ENCODE measurements at places on chromosomes 1 and 21.

GRCh38 chr1:47751193-47751592 lies 246.0 kb downstream of the TRABD2B start:
- no peak for DNase-seq

DNA sequence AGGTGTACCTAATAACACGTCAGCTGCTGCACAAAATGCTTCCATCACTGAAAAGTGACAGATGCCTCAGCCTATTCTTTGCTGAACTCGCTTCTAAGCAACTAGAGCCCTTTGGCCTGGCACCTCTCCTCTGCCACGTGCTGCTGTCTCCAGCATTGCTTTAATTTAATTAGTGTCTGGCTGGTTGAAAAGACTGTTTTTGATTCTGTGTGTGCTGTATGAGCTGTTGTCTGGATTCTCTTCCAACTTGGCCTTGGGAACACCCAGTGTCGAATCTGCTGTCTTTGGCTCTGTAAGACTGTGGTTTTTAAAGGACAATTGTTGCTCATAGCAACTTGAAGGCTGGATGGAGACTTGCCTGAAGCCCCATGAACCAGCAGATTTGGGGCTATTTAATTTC lies 109.5 kb downstream of the PSMG1 start:
- no peak for DNase-seq

GRCh38 chr1:91591175-91591974 lies 90.7 kb downstream of the CDC7 start:
- DNase-seq = no peak

DNA sequence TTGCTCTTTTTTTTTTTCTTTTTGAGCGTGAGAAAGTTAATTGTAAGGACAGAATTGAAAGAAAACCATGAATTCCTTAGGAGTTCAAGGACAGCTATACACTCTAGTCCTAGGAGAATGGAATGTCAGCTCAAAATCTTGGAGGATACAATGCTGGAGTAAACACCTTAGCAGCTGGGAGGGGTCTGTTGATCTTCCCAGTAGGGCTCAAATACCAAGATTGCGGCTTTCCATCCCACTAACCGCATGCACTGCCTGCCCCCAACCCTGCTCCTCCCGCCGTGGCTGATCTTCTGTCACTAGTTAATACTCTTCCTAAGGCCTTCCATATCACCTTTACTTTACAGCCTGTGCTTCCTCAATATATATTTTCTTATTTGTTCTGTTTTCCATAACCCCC lies 2.6 kb upstream of the PDC start:
- DNase-seq = no peak

DNA sequence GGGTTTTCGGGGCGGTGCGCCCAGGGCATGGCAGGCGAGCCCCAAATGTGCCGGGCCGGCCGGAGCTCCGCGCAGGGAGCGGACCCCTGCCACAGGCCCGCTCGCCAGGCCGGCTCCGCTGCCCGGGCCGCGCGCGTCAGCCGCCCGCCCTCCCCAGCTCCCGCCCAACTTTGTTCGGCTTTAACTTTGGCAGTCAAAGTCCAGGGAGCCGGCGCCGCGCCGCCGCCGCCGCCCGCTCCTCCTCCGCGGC lies 488 bp downstream of the SLC35D1 start:
- DNase-seq = peak; percentile 16

- DNase-seq = peak; percentile 32
These were observed 299 bp upstream of the PROX1 start for GRCh38 chr1:213987422-213987926.

DNA sequence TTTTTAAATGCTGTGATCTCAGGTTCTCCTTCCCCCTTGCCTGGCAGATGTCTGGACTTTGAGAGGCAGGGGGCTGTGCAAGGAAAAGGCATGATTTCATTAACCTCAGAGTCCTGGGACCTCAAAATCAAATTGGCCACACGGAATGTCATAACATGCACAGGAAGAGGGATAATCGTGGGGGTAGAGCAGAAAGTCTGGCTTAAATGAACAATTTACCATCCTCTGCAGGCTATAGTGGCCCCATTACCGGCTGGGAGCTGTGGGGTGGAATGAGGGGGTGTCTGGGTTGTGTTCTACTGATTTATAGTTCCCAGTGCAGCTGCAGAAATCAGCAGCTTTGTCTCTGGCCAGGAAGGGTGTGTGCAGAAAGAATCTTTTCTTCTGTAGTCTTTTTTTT lies 10.8 kb downstream of the OPRD1 start:
- DNase-seq = no peak

DNA sequence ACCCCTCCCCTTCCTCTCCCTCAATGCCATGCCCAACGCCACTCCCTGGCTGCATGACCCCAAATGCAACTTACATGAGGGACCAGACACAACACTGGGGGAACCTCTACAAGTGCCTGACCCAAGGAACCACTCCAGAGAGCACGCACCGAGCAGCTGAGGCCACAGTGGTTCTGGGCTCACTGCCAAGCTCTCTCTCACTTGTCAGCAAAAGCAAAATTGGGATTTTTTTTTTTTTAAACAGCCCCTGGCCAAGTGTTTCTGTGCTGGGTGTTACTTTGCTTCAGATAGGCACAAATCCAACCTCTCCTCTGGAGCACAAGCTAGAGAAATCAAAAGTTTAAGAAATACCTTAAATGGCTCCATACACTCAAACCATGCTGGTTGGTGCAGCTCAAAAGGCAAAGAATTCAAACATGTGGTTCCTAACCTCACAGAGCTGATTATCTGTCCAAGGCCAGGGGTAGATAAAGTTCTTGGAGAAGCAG lies 363.0 kb downstream of the SETD4 start:
- DNase-seq = no peak

GRCh38 chr1:4674676-4675075 lies 20.3 kb downstream of the AJAP1 start:
- no peak for DNase-seq

DNA sequence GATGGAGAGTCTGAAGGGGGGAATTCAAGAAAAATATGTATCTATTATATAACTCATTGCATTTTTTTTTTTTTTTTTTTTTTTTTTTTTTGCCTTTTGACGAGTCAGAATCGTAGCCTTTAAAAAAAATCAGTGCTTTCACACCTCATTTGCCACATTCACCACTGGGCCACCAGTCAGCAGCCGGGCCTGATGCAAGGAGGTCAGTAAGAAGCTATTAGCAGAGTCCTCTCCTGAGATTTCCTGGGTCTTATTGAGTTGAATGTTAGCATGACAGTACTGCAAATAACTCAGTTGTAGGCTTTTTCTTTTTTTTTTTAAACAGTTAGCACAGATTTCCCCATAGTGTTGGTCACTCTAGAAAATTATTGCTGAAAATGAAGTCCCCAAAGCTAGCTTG lies 139.8 kb downstream of the SPATA17 start:
- no peak for DNase-seq

DNA sequence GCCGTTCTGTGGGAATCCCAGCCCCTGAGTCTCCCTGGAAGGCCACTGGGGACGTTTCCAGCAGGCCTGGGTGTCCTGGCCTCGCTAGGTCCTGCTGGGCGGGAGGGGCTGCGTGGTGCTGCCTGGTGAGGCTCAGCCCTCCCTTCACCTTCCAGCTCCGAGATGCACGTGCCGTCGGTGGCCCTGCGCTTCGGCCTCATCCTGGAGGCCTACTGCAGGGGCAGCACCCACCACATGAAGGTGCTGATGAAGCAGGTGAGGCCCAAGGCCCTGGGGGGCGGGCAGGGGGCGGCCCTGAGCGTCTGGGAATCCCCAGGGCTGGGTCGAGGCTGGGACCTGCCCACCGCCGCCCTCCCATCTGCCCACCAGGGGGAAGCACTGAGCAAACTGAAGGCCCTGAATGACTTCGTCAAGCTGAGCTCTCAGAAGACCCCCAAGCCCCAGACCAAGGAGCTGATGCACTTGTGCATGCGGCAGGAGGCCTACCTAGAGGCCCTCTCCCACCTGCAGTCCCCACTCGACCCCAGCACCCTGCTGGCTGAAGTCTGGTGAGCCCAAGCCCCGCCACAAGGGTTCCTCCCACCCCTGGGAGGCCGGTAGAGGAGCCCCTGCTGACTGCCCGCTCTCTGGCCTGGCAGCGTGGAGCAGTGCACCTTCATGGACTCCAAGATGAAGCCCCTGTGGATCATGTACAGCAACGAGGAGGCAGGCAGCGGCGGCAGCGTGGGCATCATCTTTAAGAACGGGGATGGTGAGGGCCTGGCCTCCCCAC lies 70.3 kb downstream of the PIK3CD start:
- peak; percentile 73 for DNase-seq

- DNase-seq = no peak
These were observed 90.8 kb upstream of the ERRFI1 start for GRCh38 chr1:8116894-8117264.

DNA sequence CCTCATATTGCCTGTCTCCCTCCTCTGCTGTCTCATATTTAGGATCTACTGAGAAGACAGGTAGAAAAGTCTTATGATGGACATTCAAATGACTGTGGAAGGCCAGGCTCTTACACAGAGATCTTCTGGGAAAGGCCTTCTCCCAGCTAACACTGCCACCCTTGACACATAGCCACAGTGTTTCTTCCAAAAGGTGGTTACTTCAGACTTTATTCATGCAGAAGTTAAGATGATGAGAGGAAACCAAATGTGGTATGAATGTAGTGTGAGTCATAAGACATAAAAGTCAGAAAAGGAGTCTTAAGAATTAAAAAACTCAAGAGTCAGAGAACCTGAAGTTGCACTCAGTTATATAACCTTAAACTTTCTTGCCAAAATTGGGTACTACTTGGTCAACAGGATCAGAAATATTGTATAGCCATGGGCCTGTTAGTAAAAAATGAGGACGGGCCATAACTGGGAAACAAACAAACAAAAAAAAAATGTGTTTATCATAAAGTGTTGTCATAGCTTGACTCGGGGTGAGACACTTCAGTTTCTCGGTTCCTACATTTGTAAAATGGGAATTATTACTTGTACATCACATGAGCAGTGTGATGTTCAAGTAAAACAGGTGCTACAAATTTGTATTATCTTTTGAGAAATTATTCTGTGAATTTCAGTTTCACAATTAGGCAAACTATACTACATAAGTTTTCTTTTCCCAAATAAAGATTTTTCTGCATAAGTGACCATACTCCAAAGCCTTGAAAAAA lies 1.2 kb upstream of the DENND1B start:
- peak; percentile 35 for DNase-seq

GRCh38 chr1:68767941-68768340 lies 271.1 kb upstream of the DEPDC1 start:
- DNase-seq = no peak

- DNase-seq = no peak
These were observed 165.4 kb upstream of the ADAMTS5 start for GRCh38 chr21:27132266-27132665.
